ENCODE measurements at places on chromosomes 11 and 22.

DNA sequence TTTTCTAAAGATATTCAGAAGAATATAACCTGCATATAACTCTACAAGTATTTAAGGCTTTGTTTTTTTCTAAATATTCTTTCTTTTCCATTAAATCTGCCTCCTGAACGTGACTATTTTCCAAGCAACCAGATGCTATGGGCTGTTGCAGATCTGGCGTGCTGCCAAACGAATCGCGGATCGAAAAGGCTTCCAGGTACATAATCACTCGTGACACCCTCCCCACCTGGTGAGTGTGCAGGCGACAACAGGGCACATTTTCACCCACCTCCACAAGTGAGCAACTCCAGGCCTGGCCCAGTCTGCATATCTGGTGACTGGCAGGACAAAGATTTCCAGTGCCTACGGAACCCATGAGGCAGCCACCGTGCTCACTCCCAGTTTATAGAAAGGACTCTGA lies 660.1 kb downstream of the OPCML start:
- DNase-seq = peak; percentile 33

GRCh38 chr11:19848219-19848618 lies 135.6 kb downstream of the NAV2 start:
- no peak for DNase-seq

DNA sequence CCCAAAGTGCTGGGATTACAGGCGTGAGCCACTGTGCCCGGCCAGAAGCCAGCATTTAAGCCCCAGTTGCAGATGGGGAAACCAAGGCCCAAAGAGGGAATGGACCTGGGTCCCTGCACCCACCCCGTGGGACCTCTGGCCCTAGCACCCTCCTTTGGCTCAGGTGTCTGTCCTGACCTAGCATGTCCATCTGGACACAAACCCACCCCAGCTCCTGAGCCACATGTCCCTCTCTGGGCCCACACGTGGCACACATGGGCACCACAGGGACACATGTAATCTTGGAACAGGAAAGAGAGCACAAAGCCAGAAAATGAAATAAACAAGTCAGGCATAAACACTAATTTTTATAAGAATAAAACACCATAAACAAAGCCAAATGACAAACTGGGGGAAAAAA lies 9.6 kb downstream of the GGT5 start:
- no peak for DNase-seq

- DNase-seq = no peak
Observed at GRCh38 chr11:86492370-86493010, 117.8 kb downstream of the CCDC81 start.

- no peak for DNase-seq
Observed at GRCh38 chr11:129273944-129274711, 82.0 kb upstream of the ARHGAP32 start.

GRCh38 chr11:690738-691633 lies 4.0 kb downstream of the DEAF1 start:
- no peak for DNase-seq

- peak; percentile 2 for DNase-seq
Observed at GRCh38 chr11:122863704-122864326, 18.7 kb upstream of the JHY start.

DNA sequence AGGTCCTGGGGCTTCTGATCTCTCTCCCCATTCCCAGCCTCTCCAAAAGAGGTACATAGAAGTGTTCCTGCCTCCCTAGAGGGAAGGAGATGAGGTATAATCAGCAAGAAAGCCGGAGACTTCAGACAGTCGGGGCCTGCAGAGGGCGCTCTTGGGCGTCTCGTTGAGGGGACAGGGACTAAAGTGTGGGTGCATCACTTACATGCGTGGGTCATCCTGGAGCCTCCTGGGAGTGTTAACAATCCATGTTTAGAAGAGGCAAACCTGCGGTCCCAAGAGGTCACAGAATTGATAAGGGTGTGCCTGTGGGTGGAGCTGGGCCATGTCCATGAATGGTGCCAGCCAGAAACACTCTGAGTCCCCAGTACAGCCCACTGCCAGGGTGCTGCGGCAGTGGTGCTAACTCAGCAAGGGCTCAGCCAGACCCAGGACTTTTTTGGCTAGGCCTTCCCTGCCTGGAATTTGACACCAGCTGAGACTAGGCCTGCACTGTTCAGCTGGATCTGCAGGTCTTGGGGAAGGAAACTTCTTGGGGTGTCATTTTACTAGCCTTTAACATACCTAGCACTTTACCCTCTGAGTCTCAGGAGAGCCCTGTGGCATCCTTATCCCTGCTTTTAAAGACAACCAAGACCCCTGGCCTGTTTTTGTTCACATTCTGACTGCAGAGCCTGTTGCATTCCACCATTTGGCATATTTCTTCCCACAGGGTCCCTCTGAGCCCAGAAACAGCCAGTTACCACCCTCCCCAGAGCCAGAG lies 5.5 kb downstream of the YDJC start:
- no peak for DNase-seq

Data from NCI-H748 treated with DMSO at 0.1 percent for 48 hours (cell line).